ENCODE measurements at places on chromosomes 3 and 15.

- no peak for DNase-seq
Observed at GRCh38 chr3:16834214-16834613, 50.5 kb upstream of the PLCL2 start.

GRCh38 chr3:33577588-33577987 lies 137.4 kb upstream of the UBP1 start:
- DNase-seq, result no peak

GRCh38 chr3:135310317-135310716 lies 515.3 kb downstream of the EPHB1 start:
- no peak for DNase-seq

- DNase-seq, result peak; percentile 17
Observed at GRCh38 chr15:100880139-100880896, 687 bp downstream of the ALDH1A3 start.

DNA sequence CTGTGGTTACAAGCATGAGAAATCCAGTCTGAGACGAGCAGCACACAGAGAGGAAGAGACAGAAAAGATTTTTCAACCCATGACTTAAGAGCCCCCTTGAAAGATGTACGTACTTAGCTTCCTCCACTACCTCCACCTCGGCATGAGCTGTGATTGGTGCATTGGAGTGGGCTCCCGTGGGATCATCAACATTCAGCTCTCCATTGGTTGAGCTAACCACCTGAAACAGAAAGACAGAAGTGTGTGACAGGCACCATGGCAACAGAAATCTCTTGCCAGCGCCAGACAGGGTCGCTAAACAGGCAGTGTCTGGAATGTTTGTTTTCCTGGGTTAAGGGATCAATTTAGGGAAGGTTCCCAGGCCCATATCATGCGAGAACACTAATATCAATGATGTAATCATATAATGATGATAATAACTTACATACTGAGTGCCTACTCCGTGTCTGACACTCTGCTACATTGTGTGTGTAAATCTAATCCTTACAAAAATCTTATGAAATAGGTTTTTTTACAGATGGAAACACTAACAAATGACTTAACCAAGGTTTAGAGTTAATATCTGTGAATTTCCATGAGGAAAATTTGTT lies 17.5 kb upstream of the PPIB start:
- DNase-seq, result peak; percentile 73

All from germinal center (tissue), 1 donor.